Muscle of back (tissue), 13 donors: ENCODE measurements at places on chromosomes 3 and 15.

- peak; percentile 38 for DNase-seq
These were observed 157.5 kb downstream of the MEGF11 start for GRCh38 chr15:66095871-66096687.

- peak; percentile 82 for DNase-seq
These were observed at the start of gene NRROS for GRCh38 chr3:196639483-196640296. Gene NRROS (plus strand): TSS chr3:196639694. CDS start chr3:196654540, 14,846 bp downstream.

- DNase-seq: no peak
These were observed 125.1 kb downstream of the GABRG3 start for GRCh38 chr15:27095886-27096624.

DNA sequence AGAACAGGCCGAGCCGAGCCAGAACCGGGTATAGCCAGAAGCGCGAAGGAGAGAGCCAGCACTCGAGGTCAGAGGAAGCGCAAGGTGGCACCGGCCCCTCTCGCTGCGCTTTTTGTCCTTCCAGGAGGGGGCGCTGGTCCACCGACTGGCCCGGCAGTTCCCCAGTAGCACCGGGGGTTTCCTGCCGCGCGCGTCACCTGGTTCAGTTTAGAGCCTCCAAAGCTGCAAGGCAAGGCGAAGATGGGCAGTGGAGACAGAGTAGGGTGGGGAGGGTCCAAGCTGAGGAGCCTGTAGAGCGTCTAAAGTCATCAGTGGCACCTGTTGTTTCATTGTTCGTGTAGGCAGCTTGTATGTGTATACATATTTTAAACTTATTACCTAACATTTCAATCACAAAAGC, 7.6 kb upstream of the NR2E3 start:
- DNase-seq: no peak

DNA sequence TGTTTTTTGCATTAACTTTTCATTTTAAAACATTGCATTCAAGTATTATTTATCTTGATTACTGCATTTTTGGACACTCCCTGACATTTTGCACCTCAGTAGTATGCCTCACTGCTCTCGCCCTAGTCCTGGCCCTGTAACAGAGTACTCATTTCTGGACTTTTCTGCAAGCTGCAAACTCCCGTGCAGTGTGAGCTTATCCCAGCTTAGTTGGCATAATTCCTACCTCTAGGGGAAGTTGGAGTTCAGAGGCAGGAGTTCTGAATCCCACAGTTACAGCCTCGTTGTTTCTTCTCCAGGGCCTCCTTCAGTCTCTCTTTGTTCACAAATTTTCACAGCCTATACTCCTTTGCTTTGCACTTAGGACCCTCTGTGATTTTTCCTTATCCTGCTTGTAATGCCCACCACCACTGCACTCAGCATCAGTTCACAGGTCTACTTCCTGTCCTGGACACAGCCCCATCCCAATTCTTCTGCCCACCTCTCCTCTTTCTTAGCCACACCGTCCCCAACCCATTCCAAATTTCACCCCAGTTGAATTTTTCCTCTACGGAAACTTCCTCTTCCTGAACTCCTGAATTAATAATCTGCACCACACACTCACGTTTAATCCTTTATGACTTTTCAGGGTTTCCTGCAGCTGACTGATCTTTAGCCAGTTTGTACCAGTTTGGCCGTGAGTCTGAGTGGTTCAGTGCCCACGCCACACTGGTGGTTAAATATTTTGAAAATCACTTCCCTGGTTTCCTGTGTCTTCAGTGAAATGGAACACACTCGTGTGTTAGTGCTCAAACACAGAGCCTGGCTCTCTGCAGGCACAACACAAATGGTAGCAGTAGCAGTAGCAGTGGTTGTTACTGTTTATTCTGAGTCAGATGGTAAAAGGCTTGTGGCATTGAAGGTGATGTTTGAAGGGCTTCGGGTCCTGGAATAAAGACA, 6.3 kb upstream of the CTSH start:
- peak; percentile 74 for DNase-seq

GRCh38 chr3:78519281-78519680, 1248.5 kb downstream of the ROBO1 start:
- DNase-seq: no peak

DNA sequence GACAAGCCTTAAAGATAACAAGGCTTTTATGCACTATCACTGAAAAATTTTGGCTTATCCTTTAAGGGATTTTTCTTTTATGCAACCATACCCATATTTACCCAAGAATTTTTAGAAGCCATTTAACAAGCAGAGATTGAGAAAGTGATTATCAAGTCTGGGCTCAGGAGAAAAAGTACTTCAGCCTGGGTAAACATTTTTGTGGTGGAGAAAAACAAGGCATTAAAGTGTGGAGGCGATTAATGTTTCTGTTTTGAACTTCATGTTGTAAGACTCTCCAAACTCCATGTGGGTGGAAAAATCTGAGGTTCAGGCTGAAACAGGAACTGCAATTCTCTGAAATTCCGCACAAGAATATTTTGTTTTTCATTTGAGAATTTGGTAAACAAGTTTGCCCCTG, 260.4 kb upstream of the KCNMB2 start:
- no peak for DNase-seq

GRCh38 chr15:92079647-92080255, 226.2 kb downstream of the SLCO3A1 start:
- no peak for DNase-seq

GRCh38 chr3:120021523-120021922, 72.7 kb downstream of the GSK3B start:
- no peak for DNase-seq

DNA sequence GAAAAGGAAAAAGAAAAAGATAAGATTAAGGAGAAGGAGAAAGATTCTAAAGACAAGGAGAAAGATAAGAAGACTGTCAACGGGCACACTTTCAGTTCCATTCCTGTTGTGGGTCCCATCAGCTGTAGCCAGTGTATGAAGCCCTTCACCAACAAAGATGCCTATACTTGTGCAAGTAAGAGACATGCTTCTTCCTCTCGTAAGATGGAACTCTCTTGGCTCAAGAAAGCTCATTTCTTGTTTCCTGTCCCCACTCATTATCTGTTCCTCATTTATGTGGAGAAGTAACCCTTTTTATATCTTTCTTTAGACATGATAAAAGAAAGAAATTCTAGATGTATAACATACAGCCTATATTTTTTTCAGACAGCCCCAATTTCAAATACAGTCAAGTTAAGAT, 101.4 kb downstream of the KLHL25 start:
- DNase-seq: no peak

- DNase-seq: no peak
These were observed 1.2 kb upstream of the ADAMTSL3 start for GRCh38 chr15:83652626-83653204.

GRCh38 chr3:52297242-52298148, 9.9 kb downstream of the GLYCTK start:
- no peak for DNase-seq
